ENCODE measurements at places on chromosomes 3 and 15.

DNA sequence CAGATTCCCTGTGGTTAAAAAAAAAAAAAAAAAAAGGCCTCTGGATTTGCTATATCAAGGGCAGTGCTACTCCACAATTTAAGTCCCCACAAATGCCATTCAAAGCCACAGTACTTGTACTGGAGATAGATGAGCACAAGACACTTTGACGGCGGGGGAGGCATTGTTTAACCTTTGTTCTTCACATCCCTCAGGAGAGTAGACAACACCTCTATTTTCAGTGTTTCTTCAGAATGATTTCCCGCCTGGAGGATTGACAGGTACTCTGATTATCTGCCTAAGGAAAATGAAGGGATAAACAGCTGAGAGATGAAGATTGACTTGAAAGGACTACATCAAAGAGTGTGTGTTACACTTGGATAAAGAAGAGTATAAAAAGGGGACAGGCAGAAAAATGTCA lies 58.7 kb downstream of the OTOL1 start:
- DNase-seq = no peak

GRCh38 chr15:78312536-78312935 lies 13.1 kb upstream of the SKIC8 start:
- no peak for DNase-seq

GRCh38 chr15:72312605-72313447 lies 7.1 kb downstream of the CELF6 start:
- DNase-seq = peak; percentile 59

- peak; percentile 15 for DNase-seq
Observed at GRCh38 chr3:123067689-123068600, 1.1 kb downstream of the PDIA5 start.

DNA sequence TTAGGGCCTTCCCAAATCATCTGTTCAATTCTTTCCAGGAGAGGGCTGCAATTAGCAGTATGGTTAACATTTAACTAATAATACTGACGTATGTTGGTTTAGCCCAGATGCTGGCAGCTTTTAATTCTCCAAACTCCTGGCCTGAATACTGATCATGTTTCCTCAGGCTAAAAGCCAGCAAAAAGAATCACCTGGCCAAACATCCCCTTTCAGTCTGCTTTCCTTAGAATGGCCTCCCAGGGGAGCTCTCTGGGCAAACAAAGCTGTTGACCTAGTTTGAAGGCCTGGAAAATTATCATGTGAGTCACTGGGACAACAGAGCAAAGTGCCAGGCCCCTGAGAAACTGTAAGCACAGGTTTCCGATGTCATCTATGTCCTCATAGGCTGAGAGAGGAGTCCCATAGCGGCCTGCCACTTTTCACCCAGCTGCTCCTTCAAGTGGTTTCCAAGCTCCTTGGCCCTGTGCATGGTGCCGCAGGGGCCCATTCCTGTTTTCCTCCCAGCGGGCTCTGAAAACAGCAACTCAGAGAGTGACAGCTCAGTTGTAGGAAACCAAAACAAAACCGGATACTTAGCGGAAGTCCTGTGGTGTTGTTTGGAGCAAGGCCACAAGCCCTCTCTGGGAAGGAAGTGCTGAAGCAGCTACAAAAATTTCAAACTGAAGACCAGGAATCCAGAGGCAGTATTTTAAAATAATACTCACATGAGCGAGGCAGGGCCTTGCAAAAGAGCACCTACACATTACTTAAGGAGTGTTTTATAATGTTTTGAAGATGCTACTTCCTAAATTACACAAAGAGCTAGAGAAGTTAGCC lies 36.5 kb upstream of the RAB11A start:
- DNase-seq = peak; percentile 46

- no peak for DNase-seq
Observed at GRCh38 chr3:11651900-11652299, 8.2 kb upstream of the VGLL4 start.

DNA sequence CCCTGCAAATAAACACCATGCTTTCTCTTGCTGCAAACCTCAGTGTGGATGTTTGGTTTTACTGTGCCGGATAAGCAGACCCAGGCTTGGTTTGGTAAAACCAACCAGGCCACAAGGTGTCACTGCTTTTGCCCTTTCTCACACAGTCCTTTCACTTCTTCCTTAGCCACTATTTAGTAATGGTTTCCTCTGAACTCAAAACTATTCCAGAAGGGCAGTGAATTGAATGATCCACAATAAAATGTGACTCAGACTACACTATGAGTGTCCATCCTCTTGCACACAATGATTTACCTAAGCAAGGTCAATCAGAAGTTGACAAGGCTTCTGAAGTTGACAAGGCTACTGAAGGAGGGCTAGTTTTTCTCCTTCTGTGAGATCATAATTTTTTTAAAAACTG lies 552.4 kb upstream of the CCDC54 start:
- DNase-seq = no peak

DNA sequence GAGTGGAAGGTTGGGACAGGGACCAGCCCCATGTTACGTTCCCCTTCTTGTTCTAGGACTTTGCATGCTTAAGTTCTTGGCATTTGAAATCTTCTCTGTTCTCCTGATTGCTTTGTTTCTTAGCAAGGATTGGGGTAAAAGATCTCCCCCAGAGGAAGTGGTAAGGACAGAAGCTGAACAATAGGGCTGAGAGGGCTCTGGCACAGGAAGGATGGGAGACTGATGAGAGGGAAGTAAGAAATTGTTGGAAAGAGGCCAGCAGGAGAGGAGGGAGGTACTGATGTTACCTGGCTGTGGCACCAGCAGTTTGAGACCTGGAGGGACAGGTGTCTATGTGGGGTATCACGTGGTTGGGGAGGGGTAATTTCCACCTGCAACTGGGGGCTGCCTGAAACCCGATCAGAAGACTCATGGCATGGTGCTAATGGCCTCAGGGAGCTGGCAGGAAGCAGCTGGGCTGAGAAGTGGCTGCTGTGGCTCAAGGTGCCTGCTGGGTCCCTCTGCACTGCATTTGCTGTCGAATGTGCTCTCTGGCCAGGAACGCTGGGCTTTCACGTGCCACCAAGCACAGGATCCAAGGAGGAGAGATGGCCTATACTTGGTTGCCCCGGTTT lies 108.4 kb downstream of the LSM3 start:
- no peak for DNase-seq

Measured in activated CD4-positive, alpha-beta T cell treated with anti-CD3 and anti-CD28 coated beads, Interleukin-2, amount 50 U/mL, for 48 hours (primary cell).